Activated CD4-positive, alpha-beta T cell treated with anti-CD3 and anti-CD28 coated beads for 24 hours (primary cell): ENCODE measurements at places on chromosomes 11 and 22.

GRCh38 chr11:97364047-97364446 lies 974.2 kb downstream of the JRKL start:
- DNase-seq: no peak

DNA sequence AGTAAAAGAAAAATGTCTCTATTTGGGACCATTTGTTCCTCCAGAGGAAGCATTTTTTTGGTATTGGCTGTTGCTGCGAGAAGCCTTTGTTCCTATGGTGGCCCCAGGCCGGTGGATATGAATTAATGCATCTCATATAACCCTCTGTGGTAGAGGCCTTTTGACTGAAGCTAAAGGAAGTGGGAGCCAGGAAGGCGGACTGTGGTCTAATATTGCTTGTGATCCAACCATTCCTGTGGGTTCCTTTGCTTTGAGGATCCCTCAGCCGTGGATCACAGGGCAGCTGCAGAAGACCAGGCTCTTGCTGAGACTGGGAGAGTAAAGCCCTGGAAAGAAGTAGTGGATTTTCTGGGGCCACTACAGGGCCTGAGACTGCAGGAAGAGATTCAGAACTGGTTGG lies 68.3 kb upstream of the NAV2 start:
- DNase-seq: no peak

DNA sequence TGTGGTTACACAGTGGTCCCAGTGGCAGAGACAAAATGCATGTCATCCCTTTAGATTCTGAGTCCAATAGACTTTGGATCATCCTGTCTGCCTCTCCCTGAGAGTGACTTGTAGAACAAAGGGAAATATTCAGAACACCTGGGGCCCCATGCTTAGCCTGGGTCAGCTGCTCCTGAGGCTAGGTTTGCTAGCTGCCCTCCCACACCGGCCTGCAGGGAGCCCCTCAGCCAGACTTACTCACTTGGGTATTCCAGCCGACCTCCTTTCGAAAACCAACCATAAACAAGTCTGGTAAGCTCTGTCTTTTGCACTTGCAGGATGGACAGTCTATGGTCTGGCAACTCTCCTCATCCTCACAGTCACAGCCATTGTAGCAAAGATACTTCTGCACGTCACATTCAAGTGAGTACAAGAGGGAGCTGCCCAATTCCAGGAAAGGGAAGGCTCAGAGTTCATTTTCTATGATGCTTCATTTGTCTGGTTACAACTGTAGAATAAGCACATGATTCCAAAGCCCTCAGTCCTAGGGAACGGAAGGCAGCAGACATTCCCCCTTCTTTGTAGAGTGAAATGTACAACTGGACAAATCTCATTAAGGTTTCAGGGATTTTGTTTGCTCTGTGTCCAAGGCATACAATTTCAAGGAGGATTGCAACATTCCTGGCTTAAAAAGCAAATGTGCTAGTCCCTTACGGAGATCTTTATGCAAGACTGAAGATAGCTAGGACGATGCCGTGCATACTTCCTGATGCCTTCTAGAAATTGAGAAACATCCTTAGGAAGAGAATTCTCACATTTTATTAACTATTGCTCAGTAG lies 65.5 kb upstream of the EMID1 start:
- no peak for DNase-seq

- DNase-seq: no peak
Measured at GRCh38 chr11:130904380-130904779, 11.9 kb downstream of the SNX19 start.

- DNase-seq: no peak
Measured at GRCh38 chr22:31628969-31629708, 32.9 kb downstream of the PISD start.

GRCh38 chr11:111309215-111309915 lies 11.0 kb downstream of the POU2AF3 start:
- no peak for DNase-seq

GRCh38 chr11:16512899-16513241 lies 156.5 kb upstream of the SOX6 start:
- no peak for DNase-seq

DNA sequence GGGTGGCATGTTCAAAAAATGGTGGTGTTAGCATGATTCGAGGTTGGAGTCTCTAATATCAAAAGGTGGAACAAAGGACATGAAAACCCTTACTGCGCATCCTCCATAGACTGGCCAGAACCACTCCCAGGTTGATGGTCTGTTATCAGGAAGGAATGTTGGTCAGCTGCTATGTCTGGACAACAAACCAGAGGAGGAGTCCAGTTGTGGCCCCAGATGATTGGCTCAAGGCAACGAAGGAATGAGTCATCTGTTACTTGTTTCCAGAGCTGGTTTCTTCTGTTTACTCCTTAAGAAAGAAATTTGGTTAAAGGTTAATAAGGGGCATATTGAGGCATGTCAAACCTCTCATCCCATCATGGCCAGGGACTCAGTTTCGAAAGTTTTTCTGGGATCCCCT lies 56.8 kb upstream of the GRIA4 start:
- no peak for DNase-seq

- DNase-seq: no peak
Measured at GRCh38 chr11:8839306-8839956, 71.6 kb upstream of the AKIP1 start.

- DNase-seq: no peak
Measured at GRCh38 chr11:35141571-35141971, 2.6 kb downstream of the CD44 start.

DNA sequence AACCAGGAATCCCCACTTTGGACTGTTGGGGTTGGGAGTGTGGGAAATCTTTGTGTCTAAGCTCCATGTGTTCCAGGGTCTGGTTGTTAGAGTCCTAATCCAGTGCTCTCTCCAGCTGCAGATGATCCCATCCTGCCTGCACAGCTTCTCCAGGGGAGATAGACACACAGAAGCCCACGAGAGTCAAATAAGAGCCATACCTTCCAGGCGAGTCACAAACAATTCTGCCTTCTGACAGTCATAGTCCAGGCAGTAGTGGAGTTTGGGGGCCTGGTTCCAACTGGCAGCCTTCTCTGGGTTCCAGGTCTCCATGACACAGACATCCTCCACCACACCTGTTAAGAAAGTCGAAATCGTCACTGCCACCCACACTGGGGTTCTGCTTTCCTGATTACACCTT lies 32.1 kb downstream of the SYT13 start:
- DNase-seq: no peak

DNA sequence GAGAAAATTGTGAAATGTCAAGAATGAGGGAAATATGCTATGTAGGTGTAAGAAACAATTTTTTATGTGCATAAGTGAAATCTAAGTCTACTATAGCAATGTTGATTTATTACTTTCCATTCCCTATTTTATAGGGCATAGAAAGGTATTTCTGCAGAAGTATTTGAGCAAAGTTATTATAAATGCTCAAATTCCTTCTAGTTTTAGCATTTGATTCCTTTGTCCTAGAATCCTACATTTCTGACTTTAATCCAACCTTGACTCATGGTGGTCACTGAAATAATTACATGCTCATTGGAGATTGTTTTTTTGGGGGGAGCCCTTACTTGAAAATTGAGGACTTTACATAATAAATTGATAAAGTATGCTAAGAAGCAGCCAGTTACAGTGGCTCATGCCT lies 716.6 kb upstream of the LUZP2 start:
- DNase-seq: no peak

GRCh38 chr11:5624489-5625279 lies at the start of gene TRIM34:
Gene TRIM34, plus strand, starts transcription at chr11:5625001. Its CDS starts 7,331 bp downstream, at chr11:5632332.
- peak; percentile 19 for DNase-seq

DNA sequence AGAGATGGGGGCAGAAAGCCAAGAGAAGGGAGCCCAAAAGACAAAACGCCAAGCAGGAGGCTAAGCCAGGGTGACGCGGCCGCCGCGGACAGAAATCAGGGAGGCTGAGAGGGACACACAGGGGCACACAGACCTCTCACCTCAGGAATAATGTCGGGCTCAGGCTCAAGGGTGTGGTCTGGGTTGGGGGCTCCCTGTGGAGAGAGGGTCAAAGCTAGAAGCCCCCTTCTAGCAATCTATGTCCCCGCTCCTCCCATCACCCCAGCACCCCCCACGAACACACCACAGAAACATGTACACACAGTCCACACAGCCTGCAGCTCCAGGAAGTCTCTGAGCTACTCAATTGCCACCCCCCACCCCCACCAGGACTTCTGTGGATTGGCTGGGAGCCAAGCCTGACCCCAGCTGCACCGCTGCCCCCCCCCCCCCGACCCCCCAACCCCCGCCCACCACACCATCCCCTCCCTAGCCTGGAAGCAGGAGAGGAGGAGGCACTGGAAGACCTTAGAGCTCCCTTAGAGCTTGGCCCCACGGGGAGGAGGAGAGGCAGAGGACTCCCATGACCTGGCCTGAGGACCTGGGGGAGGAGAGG lies 6.9 kb downstream of the BCL9L start:
- no peak for DNase-seq

DNA sequence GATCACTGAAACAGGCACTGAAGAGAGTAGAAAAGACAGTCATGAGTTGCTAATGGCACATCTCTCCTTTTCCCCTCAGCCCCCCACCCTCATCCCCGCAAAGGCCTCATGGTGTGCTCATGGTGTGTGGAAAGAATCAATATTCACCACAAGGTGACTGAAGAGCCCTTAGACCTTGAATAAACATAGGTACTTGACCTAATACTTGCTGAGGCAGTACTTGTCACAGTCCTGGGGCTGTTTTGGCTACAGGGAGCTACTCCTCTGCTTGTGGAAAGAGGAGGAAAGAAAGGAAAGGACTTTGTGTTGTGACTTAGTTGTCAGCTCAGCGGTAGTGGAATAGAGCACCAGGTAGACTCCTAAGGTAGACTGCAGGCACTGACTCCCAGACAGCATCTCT lies 537.8 kb upstream of the CCDC179 start:
- DNase-seq: no peak

GRCh38 chr22:45966320-45966894 lies 10.6 kb downstream of the WNT7B start:
- no peak for DNase-seq

GRCh38 chr11:93482556-93482955 lies 60.6 kb downstream of the SMCO4 start:
- no peak for DNase-seq

DNA sequence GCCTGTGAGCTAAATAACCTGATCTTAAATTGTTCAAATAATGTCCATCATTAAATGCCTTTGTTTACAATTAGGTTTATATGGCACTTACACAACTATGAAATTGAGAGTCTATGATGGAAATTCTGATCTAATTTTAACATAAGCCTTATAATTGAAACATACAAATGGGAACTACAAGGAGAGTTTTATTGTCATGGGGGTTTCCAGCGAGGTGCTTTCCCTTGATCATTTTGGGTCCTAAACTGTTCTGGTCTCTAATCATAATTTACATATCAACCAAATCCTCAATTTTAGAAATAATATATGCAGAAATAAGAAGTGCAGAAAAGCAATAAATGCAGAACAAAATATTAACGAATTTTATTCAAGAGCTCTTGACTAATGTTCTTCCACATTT lies 44.9 kb downstream of the RRAS2 start:
- DNase-seq: no peak

DNA sequence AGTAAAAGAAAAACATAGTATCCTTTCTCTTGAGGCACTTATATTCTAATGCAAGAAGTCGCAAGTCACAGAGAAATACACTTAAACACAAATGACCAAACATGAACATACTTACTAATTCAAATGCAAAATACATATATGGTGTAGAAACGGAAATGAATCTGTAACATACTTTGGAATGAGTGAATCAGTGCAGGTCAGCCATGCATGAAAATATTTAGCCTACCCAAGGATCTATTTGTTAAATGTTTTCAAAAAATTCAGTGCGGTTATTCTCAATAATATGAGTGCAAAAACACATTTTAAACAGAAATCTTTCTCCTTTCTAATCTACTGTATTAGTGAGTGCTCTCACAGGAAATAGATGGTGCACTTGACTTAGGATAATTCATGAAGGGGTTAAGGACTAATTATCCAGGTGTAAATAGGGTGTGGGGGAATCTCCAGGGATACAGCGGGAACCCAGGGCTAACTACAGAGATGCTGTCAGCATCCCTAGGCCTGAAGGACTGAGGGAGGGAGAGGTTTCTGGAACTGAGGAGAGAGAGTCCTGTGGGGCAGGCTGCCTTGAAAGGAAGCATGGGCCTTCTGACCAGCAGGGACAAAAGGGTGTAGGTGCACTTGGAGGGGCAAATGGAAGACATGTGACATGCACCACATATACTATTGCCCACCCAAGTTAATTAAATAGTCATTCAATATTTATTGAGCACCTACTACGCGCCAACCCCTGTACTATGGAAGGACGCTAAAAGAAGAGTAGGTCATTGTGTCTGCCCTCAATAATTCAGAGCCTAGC lies 139.2 kb downstream of the MAML2 start:
- DNase-seq: no peak

DNA sequence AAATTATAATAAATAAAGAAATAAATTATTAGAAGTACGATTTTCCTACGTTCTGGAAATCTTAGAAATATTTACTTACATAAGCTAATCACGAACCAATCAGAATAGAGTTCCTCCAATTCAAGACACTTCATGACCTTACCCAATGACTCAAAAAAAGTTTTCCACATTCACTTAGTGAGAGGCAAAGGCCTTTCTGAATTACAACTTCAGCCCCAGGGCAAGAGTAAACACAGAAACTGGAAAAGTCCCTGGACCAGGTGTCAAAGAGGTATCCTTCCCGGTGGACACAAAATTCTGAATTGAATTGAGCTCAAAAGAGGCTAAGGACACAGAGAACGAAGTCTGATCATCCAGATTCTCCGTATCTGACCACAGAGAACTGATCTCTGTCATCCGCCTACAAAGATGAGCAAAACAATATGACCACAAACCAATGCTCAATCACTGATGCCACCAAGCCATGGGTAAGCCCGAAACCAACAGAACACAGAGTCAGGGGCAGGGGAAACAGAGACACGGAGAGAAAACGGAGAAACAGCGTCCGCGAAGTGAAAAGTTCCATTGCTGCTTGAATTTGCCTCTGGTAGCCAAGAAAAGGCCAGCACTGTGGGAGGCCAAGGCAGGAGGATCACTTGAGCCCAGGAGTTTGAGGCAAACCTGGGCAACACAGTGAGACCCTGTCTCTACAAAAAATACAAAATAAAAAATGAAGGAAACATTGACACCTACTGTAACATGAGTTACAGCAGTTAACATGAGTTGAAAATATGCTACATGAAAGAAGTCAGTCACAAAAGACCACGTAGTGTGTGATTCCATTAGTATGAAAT lies 6.8 kb downstream of the BID start:
- DNase-seq: no peak
